ENCODE measurements at places on chromosomes 12 and 14. TPM values are rescaled to one million over a fixed set of nuclear protein-coding genes. Genes with fewer than 3 reads are reported as not detected.

The FMNL3 gene
- 15.8 TPM for polyA plus RNA-seq

The CCDC91 gene
- polyA plus RNA-seq: 13.6 TPM

The FAM186B gene
- polyA plus RNA-seq: 0.07 TPM

The IL26 gene
- not detected for polyA plus RNA-seq

The ESPL1 gene
- polyA plus RNA-seq: 1.6 TPM

The EIF2S3B gene
- polyA plus RNA-seq: 1.5 TPM

The NINJ2 gene
- polyA plus RNA-seq: not detected

The ANKRD33 gene
- polyA plus RNA-seq: not detected

The APOF gene
- not detected for polyA plus RNA-seq

The EXOC5 gene
- 71.6 TPM for polyA plus RNA-seq

The ADCY4 gene
- not detected for polyA plus RNA-seq

The ERC1 gene
- 29.0 TPM for polyA plus RNA-seq

The PAH gene
- not detected for polyA plus RNA-seq

The ALX1 gene
- polyA plus RNA-seq: not detected

The KNTC1 gene
- polyA plus RNA-seq: 6.1 TPM

The ETFBKMT gene
- 2.0 TPM for polyA plus RNA-seq

The AICDA gene
- not detected for polyA plus RNA-seq

The C12orf42 gene
- polyA plus RNA-seq: not detected

The ASIC1 gene
- polyA plus RNA-seq: 10.2 TPM

The VRTN gene
- not detected for polyA plus RNA-seq

The CD69 gene
- polyA plus RNA-seq: not detected

The SYT1 gene
- polyA plus RNA-seq: 5.0 TPM

The GARIN6 gene
- polyA plus RNA-seq: not detected

The VWF gene
- polyA plus RNA-seq: 0.22 TPM

The HELB gene
- polyA plus RNA-seq: 2.0 TPM

The OVCH1 gene
- polyA plus RNA-seq: 0.22 TPM

The TAS2R19 gene
- polyA plus RNA-seq: 0.48 TPM

The SRRM4 gene
- not detected for polyA plus RNA-seq

The CELA1 gene
- 0.79 TPM for polyA plus RNA-seq

The KRT73 gene
- polyA plus RNA-seq: not detected

The TAS2R46 gene
- not detected for polyA plus RNA-seq

The DBX2 gene
- polyA plus RNA-seq: not detected

The SLC6A13 gene
- not detected for polyA plus RNA-seq

The SOX5 gene
- 6.7 TPM for polyA plus RNA-seq

The FIGNL2 gene
- 0.26 TPM for polyA plus RNA-seq

The ORMDL2 gene
- polyA plus RNA-seq: 49.3 TPM

The DNAJC22 gene
- polyA plus RNA-seq: 11.3 TPM

All from AG04450 (cell line).